ENCODE measurements at places on chromosomes 12 and 14.

DNA sequence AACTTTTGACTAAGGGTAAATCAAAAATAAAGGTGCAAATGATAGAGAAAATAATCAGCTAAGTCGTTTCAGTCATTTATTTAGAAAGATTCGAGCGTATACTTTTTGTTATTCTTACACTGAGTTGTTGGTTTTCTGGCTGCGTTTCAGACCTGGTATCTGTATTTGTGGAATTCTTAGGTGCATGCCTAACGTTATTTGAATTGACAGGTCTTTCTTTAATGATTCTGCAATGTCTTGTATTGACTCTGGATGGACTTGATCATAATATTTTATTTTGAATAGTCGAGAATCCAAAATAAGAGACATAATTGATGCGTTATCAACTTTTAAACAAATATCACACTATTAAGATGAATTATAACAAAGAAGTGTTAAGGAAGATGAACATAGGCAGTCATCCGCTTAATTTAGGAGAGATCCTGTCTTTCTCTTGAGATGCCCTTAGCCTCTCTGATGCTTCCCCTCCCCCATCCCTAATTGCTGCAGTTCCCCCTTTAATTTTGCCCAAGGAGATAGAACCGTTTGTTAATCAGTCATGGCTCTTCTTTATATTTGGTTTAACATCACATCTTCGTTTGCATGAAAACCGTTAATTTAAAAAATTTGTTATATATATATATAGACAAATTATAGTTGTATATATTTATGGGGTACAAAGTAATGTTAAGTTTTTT, 1.8 kb downstream of the ALX1 start:
- DNase-seq, result no peak

GRCh38 chr12:101777978-101778377, 38.7 kb upstream of the SYCP3 start:
- DNase-seq, result no peak

GRCh38 chr12:21509768-21510167, 8.2 kb downstream of the GOLT1B start:
- no peak for DNase-seq

GRCh38 chr12:123721245-123721644, 9.1 kb downstream of the ATP6V0A2 start:
- no peak for DNase-seq

DNA sequence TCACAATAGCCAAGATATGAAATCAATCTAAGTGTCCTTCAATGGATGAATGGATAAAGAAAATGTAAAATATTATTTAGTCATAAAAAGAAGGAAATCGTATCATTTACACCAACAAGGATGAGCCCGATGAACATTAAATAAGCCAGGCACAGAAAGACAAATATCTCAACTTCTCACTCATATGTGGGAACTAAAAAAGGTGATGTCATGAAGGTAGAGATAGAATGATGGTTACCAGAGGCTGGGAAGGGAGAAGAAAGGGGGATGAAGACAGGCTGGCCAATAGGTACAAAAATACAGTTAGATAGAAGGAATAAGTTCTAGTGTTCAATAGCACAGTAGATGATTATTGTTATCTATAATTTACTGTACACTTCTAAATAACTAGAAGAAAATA, 94.9 kb upstream of the RAP1B start:
- no peak for DNase-seq

DNA sequence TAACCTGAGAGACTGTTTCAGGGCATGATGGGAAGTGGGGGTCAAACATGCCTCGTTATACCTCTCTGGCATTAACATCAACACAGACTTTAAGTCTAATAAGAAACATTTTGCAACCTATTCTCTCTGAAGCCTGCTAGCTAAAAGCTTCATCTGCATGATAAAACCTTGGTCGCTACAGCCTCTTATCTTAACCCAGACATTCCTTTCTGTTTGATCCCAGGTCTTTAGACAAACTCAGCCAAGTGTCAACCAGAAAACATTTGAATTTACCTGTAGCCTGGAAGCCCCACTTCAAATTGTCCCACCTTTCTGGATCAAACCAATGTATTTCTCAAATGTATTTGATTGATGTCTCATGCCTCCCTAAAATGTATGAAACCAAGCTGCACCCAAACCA, 9.1 kb downstream of the PPP2R3C start:
- no peak for DNase-seq

- DNase-seq, result peak; percentile 26
Observed at GRCh38 chr12:33605757-33606156, 166.1 kb upstream of the SYT10 start.

GRCh38 chr14:21454843-21455544, 929 bp downstream of the CHD8 start:
- DNase-seq, result peak; percentile 45

- DNase-seq, result peak; percentile 6
Observed at GRCh38 chr14:59360923-59361794, 104.0 kb downstream of the GPR135 start.

DNA sequence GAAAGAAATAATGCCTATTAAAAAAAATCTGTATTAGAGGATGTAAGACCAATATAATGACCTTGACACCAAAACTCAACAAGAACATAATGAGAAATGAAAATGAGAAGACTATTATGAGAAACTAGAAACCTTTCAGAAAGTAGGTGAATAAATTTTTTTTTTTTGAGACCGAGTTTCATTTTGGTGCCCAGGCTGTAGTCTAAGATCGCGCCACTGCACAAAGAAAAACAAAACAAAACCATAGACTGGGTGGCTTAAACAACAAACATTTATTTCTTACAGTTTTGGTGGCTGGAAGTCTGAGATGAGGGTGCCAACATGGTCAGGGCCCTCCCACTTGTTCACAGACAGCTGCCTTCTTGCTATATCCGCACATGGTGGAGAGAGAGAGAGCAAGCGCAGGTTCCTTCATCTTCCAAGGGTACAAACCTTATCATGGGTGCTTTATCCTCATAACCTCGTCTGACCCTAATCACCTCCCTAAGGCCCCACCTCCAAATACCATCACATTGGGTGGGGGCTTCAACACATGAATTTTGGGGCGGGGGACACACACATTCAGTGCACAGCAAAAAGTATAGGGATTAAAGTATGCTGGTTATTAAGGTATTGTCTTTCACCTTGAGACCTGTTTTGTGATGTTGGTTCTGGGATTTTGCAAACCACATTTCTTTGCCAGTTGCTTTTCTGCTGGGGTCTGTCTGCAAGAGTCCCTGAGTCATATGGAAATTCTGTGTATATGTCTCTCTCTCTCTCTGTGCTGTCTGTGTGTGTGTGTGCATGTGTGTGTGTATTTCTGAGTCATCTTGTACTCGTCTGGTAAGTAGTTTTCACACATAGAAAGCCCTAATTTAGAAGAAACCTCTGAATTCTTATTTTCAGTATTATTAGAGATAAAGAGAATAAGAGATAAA, 26.2 kb downstream of the ZCRB1 start:
- DNase-seq, result no peak

DNA sequence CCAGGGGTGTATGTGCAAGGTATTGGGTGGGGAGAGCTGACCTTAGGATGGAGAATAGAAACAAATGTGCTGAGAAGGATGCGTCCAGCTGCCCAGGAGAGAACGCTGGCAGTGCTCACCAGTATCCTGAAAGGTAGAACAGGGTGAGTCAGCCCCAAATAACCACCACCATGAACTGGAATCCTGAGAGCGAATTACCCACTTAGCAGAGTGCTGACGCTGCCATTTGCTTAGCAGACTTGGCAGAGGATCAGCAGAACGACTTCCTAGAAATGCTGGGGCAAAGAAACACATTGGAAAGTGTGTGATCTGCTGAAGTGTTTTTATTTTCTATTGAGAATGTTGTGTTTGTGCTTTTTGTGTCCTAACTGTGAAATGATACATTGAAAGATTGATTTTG, 213.6 kb downstream of the ADGRD1 start:
- no peak for DNase-seq

GRCh38 chr14:50082784-50083466, 33.4 kb downstream of the VCPKMT start:
- no peak for DNase-seq

DNA sequence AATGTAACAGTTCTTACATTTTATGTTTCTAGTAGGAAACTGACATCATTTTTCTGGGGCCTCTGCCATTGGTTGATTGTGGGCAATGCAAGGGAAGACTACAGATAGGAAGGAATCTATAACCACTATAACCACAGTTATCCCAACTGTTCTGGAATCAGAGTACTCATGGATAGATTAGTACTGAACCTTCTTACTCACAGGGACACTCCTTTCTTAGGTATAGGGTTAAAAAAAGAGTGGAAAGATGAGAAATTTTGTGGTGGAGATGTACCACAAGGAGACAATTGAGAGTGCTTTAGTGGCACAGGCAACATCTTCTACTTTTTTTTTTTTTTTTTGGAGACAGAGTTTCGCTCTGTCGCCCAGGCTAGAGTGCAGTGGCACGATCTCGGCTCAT, 21.0 kb downstream of the TMEM116 start:
- no peak for DNase-seq

DNA sequence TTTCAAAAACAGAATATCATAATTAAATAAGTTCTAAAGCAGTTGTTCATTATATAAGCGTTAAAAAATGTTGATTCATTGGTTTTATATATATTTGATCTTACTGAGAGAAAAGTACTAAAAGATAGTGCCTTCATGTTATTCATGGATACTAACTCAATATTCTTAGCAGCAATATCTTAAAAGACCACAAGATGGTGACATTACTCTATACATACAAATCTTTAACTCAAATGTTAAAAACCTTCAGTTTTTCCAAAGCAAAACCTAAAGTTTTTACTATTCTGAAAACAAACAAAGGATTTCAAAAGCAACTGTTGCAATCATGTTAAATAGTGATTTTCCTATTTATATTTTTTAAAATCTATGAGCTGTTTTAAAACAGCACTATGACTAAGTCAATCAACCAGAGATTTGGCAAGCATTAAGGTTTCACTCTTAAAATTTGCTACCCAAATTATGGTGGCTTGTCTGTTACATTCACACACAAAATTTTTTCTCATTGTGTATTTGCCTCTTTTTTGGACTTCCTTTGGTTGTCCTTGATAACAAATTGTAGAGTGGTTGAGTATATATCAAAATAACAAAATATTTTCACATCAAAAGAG, 50.1 kb upstream of the RERGL start:
- DNase-seq, result no peak

DNA sequence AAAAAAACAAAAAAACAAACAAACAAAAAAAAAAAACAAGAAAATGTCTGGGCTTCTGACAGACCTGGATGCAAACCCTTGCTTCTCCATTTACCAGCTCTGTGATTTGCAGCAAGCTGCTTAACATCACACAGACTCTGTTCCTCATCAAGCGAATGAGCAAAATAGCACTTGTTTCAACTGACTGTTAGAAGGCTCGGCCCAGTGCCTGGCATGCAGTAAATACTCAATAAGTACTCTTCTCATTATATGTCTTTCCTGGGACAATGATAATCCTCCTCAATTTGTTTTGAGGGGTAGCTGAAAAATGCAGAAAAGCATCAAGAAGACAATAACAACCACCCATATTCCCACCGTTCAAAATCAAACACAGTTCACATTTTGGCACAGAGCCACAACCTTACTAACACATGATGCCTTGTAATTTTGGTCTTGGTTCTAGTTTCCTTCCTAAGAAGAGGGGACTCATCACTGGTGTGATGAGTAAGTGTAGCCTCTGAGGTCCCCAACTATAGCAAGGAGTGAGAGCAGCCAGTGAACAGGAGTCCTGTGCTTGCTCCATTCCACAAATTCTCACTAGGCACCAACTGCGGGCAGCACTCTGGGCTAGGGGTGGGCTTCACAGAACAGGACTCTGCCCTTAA, 60.4 kb downstream of the TTC7B start:
- no peak for DNase-seq

GRCh38 chr14:90740081-90740480, 76.1 kb downstream of the TTC7B start:
- no peak for DNase-seq

GRCh38 chr12:19138551-19138950, 9.0 kb downstream of the PLEKHA5 start:
- DNase-seq, result no peak

DNA sequence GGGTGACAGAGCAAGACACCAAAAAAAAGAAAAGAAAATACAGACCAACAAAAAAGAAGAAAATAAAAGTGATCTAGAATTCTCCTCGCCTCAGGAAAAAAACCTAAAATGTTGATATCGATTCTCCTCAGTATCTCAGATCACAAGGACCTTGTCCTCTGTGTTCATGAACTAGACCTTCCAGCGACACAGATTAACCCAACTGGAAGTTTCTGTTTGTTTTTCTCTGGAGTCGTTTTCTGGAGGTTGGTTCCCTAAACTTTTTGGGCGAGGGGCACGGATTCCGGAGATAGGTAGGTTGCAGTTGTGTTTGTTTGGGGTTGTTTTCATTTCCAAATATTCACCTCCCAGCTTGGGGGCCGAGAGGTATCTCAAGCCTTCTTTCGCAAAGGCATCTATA, 559 bp upstream of the RFC5 start:
- DNase-seq, result no peak

DNA sequence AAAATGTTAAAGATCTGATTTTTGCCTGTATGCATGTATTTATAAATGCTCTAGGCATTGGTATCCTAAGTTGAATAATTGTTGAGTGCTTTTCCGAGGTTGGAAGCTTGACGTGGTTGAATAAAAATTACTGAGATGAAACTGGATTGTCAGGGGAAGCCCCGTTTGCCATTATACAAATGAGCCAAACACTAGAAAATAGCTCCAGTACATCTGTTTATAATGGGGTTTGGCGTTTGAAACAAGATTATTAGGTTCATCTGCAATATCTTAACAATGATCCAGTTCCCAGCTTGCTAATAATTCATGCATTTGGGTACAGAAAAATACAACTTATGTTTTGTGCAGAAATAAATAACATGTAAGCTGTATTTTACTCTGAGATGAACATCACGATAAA, 789.6 kb downstream of the GALC start:
- DNase-seq, result no peak

- no peak for DNase-seq
Observed at GRCh38 chr14:33679461-33680225, 271.2 kb downstream of the EGLN3 start.
